ENCODE measurements at places on chromosomes 3 and 15.
A peak's percentile ranks its signal among the peaks of the same experiment; 100 is the strongest.

DNA sequence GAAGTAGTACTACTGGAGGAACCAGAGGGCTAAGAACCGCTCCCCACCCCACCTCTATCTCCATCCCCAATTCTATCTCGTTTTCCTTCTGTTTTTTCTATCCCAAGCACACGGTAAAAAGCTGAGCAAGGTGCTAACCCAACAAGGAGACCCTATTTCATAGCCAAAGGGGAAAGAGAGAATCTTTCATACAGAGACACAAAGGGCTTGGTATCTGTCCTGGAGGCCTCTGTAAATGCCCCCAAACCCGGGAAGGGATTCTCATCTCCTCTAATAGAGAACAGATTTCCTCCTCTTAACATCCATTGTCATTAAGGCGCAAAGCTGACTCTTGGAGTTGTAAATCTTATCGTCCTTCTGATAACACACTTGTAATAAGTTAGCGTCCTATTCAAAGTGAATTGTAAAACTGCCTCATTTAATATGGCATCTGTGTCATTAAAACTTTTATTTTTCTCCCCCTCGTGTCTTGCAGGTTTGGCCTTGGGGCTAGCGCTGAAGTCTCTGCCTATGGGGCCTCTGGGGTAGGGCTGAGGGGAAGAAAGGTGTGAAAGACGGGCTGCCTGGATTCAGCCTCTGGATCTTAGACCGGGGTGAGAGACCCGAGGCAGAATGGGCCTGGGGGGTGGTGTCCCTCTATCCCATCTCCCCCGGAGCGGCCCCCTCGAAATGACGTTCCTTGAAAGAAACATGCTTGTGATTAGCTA is 12.1 kb downstream of the NR2F2 start:
- no peak for DNase-seq

DNA sequence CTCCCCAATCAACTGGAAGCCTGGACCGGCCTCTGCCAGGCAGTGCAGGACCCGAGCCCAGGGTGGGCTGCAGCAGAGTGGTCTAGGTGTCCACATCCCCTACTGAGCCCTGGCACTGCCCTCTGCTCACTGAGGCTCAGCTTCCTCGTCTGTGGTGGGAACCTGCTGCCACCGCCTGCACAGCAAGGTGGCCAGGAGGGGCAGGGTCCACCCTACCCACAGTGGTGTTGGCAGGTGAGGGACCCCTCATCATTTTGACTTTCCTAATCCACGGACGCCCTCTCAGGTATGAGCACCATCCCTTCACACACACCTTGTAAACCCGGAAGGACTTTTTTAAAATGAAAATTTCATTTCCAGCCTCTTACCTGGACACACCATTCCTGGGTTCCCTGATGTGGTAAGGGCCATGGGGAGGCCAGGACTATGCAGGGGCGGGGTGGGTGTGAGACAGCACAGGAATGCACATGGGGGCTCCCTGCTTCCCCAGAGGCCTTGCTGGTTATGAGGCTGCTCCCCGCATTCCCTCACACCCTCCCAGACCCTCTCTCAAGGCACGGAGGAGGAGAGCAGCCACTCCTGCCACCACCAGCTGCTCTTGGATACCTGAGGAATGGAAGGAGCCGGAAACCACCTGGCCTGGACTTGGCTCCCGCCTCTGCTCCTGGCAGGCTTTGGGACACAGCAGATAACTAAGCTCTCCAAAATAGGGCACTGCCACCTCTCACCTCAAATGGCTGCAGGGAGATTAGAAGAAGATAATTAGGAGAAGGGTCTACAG is 185.9 kb upstream of the TPM1 start:
- DNase-seq: no peak

DNA sequence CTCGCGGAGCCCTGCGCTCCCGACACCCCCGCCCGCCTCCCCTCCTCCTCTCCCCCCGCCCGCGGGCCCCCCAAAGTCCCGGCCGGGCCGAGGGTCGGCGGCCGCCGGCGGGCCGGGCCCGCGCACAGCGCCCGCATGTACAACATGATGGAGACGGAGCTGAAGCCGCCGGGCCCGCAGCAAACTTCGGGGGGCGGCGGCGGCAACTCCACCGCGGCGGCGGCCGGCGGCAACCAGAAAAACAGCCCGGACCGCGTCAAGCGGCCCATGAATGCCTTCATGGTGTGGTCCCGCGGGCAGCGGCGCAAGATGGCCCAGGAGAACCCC is 464 bp downstream of the SOX2 start:
- no peak for DNase-seq

GRCh38 chr15:77409259-77410156 is 10.4 kb downstream of the PEAK1 start:
- no peak for DNase-seq

- DNase-seq: no peak
These were observed 33.3 kb upstream of the GABRB3 start for GRCh38 chr15:26806151-26806550.

DNA sequence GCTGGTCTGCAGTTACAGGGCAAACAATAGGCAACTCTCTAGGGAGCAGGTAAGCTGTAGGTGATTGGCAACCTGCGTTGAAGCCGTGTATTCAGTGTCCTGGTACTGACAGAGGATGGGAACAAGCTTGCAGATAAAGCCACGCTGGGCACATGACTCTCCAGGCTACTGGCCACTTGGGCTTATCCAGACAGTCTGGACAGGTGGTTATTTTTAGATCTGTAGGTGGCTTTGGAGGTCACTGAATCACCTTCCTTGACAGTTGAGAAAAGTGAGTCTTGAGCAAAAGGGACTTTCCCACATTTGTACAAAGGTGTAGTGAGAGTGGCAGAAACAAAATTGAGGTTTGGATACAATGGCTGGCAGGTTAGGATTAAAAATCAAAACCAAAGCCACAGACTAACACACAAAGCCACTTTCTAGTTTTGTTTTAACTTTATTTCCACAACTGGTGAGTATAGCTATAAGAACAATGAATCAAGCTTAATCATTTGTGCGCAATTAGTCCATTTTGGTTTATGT is 22.3 kb upstream of the IL1RAP start:
- DNase-seq: no peak

DNA sequence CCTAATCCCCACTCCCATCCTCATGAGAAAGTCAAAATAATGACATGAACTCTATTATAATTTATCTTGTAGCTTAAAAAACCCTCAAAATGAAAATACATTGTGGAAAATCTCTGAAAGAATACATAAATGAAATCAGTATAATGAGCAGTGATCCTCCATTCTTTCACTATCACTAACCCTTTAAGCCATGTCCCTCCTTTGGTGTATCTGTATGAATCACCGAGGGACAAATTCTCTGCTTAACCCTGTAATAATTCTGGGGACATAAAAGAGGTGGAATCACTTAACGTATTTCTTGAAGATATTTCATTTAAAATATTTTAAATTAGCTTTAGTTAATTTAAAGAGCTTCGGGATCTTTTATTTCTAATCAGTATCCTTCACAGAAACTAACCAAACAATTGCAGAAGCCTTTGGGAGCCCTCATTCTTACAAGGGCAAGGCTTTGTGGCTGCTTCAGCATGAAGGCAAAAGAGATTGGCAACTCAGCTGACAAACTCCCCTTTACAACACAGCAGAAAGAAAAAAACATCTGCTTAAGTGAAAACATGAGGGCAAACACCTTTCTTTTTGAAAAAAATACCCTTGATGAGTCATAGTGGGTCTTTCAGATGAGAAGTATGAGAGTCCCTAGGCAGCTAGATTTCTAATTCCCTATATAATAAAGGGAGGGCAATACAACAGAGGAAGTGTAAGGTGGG is 44.0 kb upstream of the ALCAM start:
- DNase-seq: no peak

DNA sequence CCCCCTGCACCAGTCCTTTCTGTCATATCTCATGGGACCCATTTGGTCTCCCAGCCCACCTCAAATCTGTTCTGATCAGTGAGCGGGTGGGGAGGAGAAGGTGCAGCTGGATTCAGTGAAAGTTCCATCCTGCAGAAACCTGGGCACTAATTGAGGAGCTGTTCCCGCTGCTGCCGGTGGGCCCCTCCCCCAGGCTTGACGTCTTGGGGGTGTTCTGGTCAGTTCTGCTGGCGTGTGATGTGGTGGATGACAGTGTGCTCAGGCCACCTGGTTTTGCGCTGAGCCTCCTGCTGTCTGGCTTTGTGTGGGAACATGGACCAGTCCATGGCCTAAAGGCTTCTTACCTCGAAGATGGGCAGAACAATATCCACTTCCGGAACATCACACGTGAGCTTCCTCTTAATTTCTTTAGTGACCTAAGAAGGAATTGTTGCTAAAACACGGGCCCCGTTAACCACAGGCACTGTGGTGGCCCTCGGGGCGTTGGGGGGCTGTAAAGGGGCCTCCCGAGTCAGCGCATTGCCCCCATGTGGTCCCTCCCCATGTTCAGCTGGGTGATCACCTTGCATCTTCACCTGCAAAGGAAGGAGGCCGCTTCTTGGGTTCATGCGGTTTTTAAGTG is 59.7 kb downstream of the RGMA start:
- peak; percentile 23 for DNase-seq

- no peak for DNase-seq
These were observed 204.8 kb upstream of the ZPLD1 start for GRCh38 chr3:102230057-102230456.

DNA sequence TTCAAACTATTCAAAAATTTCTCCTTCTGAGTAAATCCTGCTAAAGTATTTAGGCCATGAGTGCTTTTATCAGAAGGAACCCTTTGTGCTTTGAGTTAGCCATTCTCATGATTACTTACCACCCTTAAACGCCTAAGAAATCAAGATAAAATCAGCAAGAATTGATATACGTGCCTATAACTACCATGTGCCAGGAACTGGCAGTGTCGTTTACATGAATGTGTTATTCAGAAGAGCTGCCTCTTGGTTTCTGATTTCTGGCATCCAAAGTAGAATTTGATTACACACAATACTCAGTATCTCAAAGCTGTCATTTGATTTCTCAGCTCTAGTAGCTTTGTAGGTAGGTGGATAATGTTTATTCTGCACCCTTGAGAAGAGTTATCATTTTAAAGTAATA is 351.3 kb upstream of the CCDC54 start:
- no peak for DNase-seq

GRCh38 chr3:45716790-45717336 is 27.7 kb downstream of the SACM1L start:
- no peak for DNase-seq

GRCh38 chr3:36991147-36991546 is 1.8 kb downstream of the EPM2AIP1 start:
- DNase-seq: no peak

- peak; percentile 30 for DNase-seq
These were observed 70.7 kb downstream of the ANXA2 start for GRCh38 chr15:60326824-60327654.

DNA sequence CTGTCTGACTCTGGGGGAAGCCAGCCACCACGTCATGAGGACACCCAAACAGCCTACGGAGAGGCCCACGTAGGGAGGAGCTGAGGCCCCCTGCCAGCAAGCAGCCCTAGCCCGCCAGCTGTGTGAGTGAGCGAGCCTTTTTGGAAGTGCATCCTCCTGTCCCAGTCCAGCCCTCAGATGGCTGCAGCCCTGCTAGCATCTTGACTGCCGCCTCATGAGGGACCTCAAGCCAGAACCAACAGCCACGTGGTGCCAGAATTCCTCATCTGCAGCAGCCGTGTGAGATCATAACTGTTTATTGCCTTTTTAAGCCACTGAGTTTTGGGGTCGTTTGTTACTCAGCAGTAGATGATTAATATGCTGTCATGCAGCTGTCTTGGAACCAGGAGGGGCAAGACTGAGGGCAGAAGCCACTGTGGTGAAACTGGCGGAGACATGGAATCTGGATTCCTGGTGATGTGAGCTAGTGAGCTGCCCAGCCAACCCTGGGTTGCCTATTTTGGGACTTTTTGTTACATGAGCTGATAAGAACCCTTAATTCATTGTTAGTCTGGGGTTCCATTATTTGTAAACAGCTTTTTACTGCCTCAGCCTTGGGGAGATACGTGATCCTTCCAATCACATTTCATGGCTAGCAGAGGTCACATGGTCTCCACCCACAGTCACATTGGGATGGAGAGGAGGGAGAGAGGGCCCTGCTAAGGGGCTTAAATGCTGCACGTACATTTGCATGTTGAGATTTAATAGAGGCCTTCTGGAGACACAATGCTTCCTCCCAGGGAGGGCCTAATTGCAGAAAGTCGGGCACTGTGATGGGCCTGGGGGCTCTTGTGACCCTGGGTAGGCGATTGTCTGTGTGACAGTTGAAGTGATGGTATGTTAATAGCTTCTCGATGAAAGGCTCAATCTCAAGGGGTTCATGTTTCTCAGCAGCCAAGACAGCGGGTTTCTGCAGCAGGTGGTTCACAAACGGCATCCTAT is 73.8 kb downstream of the RPLP1 start:
- no peak for DNase-seq

GRCh38 chr3:98755601-98756000 is 7.5 kb upstream of the ST3GAL6 start:
- no peak for DNase-seq

DNA sequence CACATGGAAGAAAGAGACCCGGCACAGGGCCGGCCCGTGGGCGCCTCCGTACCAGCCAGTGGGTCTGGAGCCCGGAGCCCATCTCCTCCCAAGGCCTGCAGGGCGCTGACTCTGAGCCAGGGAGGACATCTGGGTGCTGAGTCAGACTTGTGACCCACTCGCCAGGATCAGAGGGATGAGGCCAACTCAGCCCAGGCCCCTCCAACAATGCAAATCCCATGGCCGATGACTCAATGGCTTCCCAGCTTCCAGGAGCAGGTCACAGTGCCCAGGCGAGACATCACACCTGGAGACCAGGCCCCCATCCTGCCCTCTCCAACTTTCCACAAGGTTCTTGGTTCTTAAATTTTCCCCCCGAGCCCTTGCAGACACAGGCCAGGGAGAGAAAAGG is 95.1 kb downstream of the LRIG1 start:
- DNase-seq: peak; percentile 60

- DNase-seq: no peak
These were observed 2.7 kb upstream of the BAHD1 start for GRCh38 chr15:40437752-40438687.

DNA sequence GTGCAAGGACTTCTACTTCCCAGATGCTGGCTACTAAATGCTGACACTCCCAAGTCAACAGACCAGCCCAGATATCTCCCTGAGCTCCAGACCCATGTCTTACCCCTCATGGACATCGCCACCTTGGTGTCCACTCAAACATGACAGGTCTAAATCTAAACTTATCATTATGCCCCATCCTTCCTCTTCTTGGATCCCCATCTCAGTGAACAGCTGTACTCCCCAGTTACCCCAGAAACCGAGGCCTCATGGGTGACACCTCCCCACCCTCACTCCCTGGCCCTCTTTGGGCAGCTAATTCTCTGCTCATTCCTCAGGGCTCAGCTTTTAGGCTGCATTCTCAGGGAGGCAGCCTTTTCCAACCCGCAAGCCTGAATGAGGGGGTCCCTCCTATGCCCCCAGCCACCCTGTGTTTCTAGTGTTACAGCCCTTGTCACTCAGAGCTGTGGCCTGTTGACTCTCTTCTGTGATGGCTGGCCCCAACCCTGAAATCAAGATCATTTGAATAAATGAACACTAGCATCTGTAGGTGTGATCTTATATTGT is 5.4 kb downstream of the EHD4 start:
- DNase-seq: no peak

Measured in frontal cortex (tissue), 4 donors.